ENCODE measurements at places on chromosomes 3 and 15.

GRCh38 chr3:33117461-33117860 is 3.6 kb downstream of the CRTAP start:
- DNase-seq: no peak

- DNase-seq: peak; percentile 72
Observed at GRCh38 chr3:134308350-134308891, 57.8 kb upstream of the RYK start.

DNA sequence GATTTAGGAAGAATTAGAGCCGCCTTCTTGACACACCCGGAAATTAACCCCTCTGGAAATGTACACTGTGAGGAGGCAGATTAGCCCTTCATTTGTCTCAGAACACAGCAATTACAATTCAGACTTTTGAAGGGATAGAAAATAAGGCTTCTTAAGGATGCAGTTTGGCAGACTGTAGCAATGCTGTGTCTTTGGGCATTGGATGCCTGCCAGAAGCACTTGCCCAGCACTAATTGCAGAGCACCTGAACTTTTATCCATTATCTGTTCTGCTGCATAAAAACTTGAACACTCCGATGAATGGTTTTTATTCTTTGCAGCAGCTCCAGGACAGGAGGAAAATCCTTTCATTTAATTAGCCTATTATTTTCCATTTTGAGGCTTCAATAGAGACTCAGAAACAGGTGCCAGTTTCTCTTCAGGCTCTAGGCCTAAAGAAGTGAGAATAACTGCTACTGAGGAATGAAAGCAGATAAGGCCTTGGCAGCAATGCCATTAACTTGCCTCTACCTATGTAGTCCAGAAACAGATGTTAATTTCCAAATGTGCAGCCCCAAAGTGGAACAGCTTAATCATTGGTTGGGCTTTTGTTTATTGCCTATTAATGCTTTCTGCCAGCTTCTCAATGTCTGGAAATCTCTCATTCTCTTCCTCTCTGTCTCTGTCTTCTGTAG is 418.5 kb downstream of the NSUN3 start:
- DNase-seq: no peak

DNA sequence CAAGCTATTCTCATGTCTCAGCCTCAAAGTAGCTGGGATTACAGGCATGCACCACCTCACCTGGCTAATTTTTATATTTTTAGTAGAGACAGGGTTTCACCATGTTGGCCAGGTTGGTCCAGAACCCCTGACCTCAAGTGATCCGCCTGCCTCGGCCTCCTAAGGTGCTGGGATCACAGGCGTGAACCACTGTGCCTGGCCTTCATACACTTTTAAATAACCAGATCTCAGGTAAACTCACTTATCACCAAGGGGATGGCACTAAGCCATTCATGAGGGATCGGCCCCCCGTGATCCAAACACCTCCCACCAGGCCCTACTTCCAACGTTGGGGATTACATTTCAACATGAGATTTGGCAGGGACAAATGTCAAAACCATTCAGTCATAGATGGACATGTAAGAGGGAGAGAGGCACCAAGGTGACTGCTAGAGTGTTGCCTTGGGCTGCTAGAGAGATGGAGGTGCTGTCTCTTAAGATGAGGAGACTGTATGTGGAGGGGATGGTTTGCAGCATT is 13.3 kb upstream of the DOCK3 start:
- no peak for DNase-seq

DNA sequence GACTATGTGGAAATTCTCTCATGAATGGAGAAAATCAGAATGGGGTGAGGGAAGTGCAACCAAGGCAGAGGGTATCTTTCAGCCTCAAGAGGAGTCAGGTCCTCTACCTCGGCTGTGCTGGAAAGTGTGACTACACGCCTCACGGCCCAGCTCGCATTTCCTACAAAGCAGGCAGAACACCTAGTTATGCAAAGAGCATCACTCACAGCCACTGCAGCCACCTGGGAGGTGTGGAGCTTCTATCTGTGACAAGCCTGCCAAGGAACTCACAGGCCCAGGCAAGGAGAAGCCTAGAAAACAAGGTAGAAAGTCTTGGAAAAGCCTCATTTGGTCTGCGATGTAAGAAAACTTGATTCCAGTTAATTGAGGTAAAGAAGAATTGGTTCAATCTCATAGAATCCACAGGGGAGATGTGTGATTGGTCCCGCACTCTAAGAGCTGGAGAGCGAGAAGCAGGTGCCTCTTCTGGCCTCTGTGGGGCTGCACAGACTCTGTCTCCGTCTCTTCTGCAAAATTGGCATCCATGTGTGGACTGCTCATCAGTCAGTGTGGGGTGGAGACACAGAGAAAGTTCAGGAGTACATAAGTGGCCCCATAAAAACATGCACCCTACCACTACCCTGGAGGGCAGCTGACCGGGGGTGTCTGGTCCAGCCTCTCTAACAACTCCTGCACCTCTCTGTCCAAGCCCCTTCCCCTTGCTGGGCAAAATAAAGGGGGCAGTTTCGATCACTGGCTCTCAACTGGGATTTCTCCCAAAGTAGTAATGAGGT is 76.8 kb downstream of the TAMM41 start:
- no peak for DNase-seq

DNA sequence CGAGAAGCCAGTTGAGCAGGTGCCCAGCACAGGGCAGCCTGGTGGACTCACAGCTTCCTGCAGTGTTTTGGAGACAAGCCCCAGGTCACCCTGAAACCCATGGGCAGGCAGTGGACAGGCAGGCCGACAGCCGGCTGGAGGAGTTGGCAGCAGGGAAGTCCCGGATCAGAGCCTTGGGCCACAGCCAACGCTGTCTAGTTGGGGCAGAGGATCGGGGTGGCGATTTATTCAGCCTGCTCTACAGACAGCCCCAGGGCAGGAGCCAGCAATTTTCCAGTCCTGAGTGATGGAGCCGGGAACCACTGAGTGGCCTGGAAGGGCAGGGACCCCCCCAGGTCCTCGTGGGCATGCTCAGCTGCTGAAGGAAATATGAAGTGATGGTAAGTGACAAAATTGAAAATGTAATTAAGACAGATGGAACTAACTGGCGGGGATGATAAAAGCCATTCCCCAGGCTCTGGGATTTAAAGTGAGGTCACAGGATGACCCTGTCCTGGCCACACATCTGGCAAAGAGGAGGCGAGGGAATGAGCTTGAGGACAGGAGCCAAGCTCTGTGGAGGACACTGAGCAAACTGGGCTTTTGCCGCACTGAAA is 34.4 kb upstream of the TBC1D21 start:
- DNase-seq: no peak

DNA sequence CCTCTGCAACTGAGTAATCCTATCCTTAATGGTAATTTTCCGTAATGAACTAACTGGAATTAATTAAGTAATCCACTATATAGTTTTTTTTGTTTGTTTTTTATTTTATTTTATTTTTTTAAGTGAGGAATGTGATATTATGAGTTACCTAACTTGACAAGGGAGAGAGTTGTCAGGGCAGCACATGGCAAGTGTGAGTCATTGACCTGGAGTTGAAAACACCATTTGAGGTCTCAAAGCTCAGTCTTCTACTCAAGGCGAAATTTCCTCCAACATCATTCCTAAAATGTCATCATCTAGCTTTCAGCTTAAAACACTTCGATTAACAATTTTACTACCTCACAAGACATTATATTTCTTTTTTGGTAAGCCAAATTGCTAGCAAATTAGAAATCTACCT is 87.8 kb downstream of the NECTIN3 start:
- no peak for DNase-seq

- no peak for DNase-seq
Observed at GRCh38 chr3:194772241-194773000, 86.7 kb downstream of the FAM43A start.

DNA sequence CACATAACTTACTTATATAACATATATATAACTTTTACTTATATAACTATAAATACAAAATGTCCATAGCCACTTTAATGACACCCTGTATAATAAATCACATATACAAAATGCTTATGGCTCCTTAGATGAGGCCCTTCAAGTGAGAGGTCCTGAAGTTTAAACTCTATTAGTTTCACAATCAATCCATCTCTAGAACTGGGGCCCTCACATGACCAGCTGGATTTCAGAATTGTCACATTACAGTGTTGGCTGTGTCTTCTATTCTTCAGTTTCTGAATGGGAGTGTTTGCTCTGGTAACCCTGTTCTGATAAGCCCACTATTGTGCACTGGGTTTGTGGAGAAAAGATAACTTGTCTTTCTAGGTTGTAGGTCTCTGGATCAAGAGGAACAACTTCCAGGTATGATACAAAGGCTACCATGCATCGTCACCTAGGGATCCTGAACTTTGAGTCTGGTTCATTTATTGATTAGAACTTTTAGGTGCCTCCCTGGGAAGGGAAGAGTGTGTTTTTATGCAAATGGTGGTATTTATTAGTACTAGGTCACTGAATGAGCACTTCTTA is 107.9 kb downstream of the DNAH12 start:
- no peak for DNase-seq

All from SHP77 treated with DMSO at 0.1 percent for 48 hours (cell line).